ENCODE measurements at places on chromosomes 1 and 21. TPM values are rescaled to one million over a fixed set of nuclear protein-coding genes. Genes with fewer than 3 reads are reported as not detected.

DNA sequence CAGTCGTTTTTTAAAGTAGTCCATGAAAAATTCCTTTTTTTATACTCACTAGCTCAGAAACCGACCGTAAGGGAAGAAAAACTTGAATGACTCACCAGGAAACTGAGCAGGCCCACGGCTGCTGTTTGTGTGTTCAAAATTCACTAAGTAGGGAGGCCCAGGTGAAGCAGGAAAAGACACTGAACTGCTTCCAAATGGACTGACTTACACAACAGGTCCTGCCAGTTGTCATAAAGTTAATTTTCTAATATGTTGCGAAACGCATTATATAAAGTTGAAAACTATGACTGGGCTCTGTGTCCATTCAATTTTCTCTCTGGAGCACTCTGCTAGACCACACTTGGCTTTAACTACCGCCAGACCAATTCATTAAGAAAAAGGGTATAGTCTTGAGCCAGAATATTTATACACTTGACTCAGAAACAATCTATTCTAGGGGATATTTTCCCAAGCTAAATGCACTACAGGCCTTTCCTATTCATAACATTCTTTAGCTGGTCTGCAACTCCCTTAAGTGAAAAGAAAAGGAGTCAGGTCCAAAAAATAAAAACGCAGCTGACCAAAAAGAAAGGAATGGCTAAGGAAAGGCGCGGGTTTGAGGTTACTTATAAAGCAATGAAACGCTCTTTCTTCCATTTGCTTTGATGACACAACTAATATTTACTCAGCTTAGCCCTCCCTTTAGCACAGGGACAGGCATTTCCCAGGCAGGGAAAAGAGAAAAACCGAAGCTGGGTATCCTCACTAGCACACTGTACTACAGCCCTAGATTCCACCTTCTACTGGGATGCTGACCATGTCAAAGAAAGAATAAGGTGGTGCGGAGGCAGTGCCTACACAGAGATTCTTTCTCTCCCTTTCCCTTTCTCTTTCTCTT lies 306.3 kb upstream of the ESRRG start:
- no peak for DNase-seq

DNA sequence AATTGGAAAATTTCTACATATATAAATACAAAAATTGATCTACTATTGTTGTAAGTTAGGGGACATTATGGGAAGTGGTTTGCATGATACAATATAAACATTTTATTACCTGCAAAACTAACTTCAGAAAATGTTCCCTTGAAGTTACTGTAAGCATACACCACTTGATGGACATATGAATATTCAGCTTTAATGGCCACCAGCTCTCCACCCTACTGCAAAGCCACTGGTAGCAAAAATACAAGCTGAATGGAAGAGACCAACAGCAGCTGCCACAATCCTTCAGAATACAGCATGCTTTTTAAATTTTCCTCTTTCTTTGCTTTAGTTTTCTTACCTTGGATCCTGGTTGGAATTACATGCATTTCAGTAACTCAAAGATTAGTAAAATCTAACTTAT lies 69.8 kb downstream of the COQ8A start:
- no peak for DNase-seq

- DNase-seq: no peak
Measured at GRCh38 chr1:207983044-207983635, 72.2 kb upstream of the CD34 start.

- DNase-seq: peak; percentile 20
Measured at GRCh38 chr1:90835661-90836344, 118.7 kb upstream of the BARHL2 start.

- DNase-seq: peak; percentile 88
Measured at GRCh38 chr1:39639305-39640130, at the start of gene HEYL. TSS of gene HEYL (minus strand) at chr1:39639643. CDS start at chr1:39639625, 18 bp downstream.

DNA sequence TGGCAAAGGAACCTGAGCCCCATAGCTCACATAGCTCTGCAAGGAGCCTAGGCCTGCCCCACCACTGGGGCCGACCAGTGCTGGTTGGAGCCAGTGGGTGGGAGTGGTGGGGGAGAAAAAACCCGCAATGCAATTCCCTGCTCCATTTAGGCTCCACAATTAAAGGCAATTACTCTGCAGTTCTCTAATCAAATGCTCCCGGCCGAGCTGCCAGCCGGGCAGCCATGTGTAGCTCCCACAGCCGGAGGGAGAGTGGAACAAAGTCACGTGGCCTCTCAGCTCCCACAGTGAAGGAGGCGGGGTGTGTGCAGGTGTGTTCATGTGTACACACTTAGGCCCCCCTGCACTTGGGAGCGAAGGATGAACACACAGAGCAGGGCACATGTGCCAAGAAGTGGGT lies 81.6 kb downstream of the KIRREL1 start:
- no peak for DNase-seq

- DNase-seq: no peak
Measured at GRCh38 chr1:116769561-116769977, 15.3 kb downstream of the CD2 start.

DNA sequence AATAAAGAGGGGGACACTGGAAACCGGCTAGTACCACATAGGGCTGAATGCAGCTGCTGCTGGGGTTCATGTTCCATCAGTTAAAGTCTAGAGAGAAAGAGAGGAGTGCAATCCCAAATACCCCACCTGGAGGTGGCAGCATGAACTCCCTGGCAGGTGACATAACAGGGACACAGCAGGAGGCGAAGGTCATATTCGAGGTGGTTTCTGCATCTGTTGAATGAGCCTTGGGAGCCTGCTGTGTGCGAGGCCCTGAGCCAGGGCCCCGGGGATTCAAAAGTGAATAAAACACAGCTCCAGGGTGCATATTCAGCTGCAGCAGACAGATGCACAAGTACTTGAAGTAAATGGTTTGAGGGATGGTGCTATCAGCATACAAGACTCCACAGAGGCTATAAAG lies 456.8 kb downstream of the SETD4 start:
- no peak for DNase-seq

DNA sequence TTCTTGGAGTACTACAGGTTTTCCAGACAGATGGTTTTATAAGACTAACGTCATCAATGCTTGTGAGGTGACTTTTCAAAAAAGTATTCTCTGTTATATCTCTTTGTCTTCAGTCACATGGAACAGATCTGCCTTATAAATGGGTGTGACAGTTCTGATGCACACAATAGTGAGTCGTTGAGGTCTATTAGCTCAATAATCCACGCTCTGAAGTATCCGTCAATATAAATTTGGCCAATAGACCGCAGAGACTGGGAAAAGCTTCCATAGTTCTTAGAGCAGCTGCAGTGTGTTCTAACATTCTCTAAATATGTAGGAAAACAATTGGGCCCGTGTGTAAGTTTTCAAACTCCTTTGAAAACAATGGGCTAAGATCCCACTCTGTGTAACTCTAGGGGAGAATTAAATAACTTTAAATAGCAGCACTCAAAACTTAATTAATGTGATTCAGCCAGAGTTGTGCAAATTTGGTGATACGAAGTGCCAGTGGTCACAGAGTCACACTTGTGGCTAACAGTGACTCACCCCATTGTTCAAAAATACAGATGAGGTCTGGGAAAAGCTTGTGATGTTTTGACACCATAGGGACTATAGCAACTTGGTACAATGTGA lies 316.0 kb downstream of the LMO4 start:
- no peak for DNase-seq

- no peak for DNase-seq
Measured at GRCh38 chr21:24200052-24200451, 1407.2 kb downstream of the MRPL39 start.

DNA sequence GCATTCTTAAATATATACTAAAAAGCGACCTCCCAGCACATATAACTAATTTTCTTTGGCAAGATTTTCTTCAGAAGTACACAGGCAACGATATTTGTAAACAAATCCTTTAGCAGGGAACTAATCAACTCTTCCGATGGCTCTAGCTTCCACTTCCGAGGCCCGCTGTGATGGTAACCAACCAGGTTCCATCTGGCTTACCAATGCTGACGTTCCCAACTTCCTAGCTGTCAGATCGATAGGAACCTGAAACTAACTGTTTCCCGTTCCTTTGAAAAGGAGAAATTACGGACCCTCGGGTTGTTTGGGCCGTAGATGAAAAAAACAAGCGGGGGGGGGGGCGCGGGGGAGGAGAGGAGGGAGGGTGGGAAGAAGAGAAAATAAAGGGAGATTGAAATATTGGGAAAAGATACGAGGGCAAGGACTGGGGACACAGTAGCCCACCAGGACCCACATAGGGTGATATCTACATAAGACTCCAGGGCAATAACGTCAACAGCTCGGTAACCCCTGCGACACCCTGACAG lies 513 bp downstream of the GTF2B start:
- DNase-seq: no peak

DNA sequence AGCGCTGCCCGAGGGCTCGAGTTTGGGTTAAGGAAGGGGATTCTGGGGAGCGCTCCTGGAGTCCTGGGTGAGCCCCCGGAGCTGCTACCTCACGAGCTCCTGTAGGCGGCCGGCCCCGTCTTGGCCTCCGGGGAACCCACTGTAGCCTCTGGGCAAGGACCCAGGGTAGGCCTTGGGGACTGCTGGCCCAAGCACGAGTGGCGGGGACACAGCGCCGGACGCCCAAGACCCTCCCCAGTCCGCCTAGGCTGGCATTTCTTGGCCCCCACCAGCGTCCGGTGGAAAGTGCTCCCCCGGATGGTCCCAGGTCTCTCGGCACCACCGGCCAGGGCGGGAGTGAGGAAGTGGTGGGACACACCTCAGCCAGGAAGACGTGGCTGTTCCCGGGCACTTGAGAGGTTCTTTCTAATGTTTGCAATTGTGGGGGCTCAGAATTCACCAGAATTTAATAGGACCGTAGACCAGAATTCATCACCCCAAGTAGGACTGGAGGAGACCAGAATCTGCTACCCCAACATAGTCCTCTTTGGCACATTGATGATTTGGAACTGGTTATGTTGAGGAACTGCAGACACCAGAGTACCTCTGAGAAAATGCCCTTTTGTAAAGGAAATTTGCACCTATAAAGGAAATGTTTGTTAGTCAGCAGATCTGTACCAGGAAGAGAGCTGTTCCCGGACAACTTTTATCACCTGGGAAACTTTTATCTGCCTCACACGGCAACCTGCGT lies 622 bp upstream of the TMPRSS2 start:
- no peak for DNase-seq

DNA sequence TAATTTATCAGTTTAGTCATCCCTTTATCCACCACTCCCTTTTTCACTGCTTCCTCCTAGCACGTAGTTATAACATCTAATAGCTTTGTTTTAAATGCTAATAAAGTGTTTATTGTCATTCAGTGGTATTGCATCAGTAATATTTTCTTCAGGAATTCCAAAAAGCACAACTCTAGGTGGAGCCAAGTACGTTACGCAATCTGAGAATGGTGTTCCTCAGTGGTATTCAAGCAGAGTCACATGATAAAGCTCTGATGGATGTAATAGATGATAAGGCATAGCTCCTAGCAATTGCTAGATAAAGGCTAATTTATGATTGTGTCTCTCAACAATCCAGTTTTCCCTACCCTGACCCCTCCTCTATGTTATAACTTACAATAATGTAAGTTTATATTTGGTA lies 494.6 kb upstream of the ADGRL4 start:
- DNase-seq: no peak

DNA sequence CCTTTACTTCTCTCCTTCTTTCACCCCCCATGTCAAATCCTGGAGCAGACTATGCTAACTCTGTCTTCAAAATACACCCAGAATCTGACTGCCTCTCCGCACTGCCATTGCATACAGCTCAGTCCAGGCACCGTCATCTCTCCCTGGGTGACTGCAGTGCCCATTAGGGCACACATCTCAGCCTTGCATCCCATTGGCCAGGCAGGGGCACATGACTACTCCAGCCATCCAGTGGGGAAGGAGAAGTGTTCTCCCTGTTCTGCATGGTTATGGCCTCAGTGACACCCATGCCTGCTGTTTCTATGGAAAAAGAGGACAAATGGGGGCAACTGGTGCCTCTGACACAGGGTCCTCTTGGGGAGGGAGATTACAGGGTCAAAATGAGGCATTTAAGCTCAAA lies 270.5 kb downstream of the MATN1 start:
- DNase-seq: no peak

GRCh38 chr21:28487455-28488070 lies 505.1 kb downstream of the LTN1 start:
- no peak for DNase-seq

DNA sequence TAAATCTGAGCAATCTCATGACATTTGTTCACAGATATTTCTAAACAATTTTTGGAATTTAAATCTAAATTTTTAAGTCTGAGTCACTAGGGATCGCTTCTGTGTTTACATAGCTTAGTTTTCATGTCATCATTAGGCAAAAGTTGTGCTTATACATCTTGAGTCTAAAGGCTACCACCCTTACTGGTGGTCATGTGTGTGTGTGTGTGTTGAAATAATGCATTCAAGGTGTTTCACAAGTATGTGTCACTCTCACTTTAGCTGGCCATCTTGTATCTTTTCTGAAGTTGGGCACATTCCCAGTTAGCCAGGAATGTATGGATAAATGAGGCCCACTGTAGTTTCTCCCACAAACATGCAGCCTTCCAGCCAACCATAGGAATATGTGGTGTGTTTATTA lies 1162.5 kb upstream of the PRMT6 start:
- no peak for DNase-seq

DNA sequence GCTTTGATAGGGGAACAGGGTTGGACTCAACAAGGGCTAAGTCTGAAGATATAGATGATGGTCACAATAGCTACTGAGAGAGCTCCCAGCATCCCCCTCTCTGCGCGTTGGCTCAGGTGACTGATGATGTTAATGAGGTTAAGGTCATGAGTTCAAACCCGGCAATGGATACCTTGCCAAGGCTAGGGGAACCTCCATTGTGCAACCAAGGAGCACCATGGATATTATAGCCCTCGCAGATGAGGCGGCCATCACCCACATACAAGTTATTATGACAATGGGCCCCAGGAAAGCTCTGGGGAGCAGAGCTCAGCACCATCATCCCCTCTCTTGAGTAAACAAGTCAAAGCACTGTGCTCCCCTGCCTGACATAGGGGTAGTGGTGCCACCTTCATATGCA lies 8.2 kb downstream of the KCNA2 start:
- DNase-seq: no peak

DNA sequence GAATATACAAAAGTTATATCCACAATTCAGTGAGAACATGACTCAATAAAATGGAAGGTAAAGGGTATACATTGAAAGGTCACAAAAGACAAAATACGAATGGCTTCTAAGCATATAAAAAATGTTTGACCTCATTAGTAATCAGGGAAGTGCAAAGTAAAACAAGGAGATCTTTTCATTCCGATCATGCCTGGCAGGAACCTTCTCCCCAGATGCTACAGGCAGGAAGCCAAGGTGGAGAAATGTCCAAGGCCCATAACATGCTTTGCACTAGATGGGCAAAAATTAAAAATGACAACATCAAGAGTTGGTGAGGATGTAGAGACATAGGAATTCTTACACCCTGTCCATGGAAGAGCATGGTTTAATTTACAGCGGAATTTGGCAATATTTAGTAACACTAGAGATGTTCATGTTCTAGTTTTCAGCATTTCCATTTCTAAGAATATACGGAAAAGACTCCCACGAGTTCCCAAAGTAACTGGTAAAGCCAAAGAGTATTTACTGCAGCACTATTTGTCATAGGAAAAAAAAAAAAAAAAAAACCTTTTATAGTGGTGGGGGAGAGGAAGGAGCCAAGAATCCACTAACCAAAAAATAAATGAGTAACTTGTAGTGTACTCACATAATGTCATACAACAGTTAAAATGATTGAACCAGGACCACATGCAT lies 184.5 kb upstream of the KAZN start:
- DNase-seq: no peak

TCP10L gene
- total RNA-seq: 1.6 TPM

SNX7 gene
- total RNA-seq: 14.8 TPM
